ENCODE measurements at places on chromosomes 3 and 15.

DNA sequence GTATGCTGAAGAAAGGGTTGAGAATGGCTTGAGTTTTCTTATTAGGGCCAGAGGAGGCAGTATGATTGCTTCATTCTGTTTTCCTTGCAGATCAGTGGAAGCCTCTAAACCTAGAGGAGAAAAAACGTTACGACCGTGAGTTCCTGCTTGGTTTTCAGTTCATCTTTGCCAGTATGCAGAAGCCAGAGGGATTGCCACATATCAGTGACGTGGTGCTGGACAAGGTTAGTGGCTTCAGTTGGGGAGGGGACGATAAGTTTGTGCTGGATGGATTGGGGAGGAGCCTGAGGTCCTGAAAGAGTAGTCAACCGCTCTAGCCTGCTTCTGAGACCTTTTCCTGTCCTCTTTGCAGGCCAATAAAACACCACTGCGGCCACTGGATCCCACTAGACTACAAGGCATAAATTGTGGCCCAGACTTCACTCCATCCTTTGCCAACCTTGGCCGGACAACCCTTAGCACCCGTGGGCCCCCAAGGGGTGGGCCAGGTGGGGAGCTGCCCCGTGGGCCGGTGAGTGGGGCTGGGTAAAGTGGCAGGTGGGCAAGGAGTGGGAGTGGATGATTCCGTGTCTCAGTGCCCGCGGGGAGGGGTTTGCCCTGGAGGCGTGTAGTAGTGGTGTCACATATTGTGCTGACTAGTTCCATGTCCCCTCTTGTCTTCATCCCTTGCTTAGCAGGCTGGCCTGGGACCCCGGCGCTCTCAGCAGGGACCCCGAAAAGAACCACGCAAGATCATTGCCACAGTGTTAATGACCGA, 8.5 kb downstream of the EIF4G1 start:
- no peak for DNase-seq

DNA sequence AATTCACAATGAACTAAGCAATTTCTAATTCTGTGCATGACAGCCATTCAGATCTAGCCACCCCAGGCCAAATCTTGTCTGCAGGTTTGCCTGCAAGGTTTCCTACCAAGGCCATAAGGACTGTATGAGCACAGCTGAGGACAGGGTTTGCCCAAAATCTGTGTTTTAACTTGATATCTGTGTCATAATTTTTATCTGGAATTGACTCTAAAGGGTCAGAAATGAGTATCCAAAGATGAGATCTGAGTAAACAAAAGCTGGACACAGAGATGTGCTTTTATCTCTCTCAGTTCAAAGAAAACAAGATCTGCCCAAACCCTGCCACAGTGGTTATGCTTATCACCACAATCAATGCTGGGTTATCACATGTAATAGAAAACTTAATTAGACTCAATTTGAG, 154.6 kb upstream of the COL8A1 start:
- no peak for DNase-seq

GRCh38 chr3:44939581-44940036, 36.4 kb downstream of the ZDHHC3 start:
- DNase-seq: no peak

- peak; percentile 17 for DNase-seq
Observed at GRCh38 chr3:28667646-28668621, 319.3 kb upstream of the AZI2 start.

DNA sequence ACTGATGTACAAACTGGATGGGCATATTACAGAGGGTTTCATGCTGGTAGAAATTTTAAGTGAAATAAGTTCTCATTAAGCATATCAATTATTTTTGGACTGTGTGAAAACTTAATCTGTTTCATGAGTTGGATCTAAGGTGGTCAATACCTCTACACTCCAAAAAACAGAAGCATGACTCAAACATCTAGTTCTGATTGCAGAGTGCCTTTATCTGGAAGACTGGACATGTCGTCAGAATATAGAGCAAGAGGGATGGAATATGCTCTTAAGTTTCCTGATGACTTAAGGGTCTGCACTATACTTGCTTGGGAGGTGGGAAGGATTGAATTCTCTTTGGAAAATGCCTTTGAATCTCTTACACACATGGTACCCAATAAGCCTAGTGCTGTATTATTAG, 138.3 kb downstream of the LPP start:
- no peak for DNase-seq

- no peak for DNase-seq
Observed at GRCh38 chr3:42660898-42661297, 7.4 kb downstream of the ZBTB47 start.

GRCh38 chr3:167983583-167983982, 112.1 kb downstream of the GOLIM4 start:
- DNase-seq: no peak
